Activated B cell treated with CpG ODN at 0.5 μM for 24 hours (primary cell): ENCODE measurements at places on chromosomes 3 and 15.

- H3K27ac ChIP-seq, result no peak overlapping the region
- peaks cover 15% of the 10 kb centered on the region for H3K36me3 ChIP-seq
- DNase-seq, result no peak
- no peak overlapping the region for H3K4me3 ChIP-seq
These were observed 11.8 kb downstream of the KPNA1 start for GRCh38 chr3:122502941-122503340.

- H3K4me3 ChIP-seq, result no peak overlapping the region
- H3K4me1 ChIP-seq, result no peaks in the 10 kb centered on the region
- no peak overlapping the region for H3K27ac ChIP-seq
- no peaks in the 10 kb centered on the region for H3K36me3 ChIP-seq
- DNase-seq, result no peak
These were observed 25.3 kb upstream of the ARHGEF26 start for GRCh38 chr3:154095832-154096421.

DNA sequence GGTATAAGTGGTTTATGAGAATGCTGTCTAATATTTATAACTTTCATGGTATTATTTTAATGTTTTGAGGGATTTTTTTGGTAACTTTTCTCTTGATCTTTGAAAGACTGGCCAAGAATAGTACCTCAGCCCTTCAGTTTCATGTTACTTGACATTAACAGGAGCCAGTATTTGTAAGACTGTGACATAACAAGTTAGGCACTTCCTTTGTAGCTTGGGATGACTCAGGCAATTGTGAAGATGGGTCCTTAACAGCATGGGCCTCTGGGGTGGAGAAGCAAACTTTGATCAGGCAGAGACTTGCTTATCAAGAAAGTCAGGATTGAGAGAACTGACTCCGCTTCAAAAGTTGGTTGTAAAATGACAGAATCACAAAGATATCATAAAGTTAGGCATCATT lies 9.5 kb downstream of the LRRC49 start:
- no peak overlapping the region for H3K27ac ChIP-seq
- H3K36me3 ChIP-seq, result no peaks in the 10 kb centered on the region
- H3K4me1 ChIP-seq, result no peaks in the 10 kb centered on the region
- no peak for DNase-seq

DNA sequence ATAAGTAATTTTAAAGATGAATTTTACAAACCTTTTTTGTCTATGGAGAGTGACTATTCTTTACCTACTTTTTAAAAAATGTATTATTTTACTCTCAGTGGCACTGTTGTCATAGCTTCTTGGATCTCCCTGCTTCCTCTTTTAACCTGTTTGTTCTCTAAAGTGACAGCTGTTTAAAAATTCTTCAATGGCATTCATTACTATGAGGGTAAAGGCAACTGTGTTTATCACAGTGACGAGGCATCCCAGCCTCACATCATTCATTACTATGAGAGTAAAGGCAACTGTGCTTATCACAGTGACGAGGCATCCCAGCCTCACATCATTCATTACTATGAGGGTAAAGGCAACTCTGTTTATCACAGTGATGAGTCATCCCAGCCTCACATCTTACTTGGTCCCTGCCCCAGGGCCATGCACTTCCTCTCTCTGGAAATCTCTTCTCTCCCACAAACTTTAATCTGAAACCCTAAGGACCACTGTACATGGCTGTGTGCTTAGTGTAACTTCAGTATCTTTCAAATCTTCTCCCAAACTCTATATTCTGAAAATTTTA lies 101.7 kb upstream of the ZNF717 start:
- H3K4me1 ChIP-seq, result no peaks in the 10 kb centered on the region
- H3K36me3 ChIP-seq, result no peaks in the 10 kb centered on the region
- no peak for DNase-seq

DNA sequence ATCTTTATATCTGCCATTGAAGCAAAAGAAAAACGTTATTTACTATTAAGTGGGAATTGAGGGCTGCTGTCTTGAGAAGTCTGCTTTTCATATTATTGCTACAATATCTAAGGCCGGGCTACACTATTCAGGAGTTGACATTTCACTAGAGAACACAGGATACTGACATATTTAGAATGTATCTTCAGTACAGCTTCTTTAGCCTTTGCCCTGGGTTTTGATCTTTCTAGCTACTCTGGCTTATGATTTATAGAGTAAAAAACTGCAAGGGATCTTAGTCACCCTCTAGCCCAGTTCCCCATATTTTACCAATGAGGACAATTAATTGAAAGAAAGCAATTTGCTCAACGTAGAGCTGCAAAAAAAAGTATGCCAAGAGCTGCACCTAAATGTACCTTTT lies 307.4 kb upstream of the DPPA4 start:
- no peaks in the 10 kb centered on the region for H3K27me3 ChIP-seq
- H3K27ac ChIP-seq, result no peak overlapping the region
- DNase-seq, result no peak
- H3K4me3 ChIP-seq, result no peak overlapping the region

GRCh38 chr15:40594429-40594836 lies 384 bp downstream of the KNL1 start:
- H3K27ac ChIP-seq, result peak overlapping the region; percentile 99
- H3K36me3 ChIP-seq, result peaks cover 11% of the 10 kb centered on the region
- peak overlapping the region; percentile 95 for H3K4me3 ChIP-seq
- peaks cover 2% of the 10 kb centered on the region for H3K27me3 ChIP-seq

DNA sequence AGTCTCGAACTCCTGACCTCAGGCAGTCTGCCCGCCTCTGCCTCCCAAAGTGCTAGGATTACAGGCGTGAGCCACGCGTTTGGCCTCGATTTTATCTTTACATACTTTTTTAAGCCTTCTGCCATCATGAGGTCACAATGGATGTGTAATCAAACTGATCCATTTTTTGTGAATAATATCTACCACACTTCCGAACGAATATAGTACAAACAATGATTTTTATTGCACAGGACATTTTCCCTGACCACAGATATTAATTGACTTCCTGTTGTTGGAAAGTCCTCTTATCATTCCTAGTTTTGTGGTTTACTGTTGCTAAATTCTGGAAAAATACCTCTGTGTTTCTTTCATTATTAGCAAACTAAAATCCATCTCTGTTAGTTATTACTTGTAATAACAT lies 68.9 kb downstream of the MINDY2 start:
- H3K4me1 ChIP-seq, result peaks cover 19% of the 10 kb centered on the region
- H3K27me3 ChIP-seq, result no peaks in the 10 kb centered on the region
- H3K36me3 ChIP-seq, result peaks cover 3% of the 10 kb centered on the region
- DNase-seq, result no peak
- H3K4me3 ChIP-seq, result no peak overlapping the region

DNA sequence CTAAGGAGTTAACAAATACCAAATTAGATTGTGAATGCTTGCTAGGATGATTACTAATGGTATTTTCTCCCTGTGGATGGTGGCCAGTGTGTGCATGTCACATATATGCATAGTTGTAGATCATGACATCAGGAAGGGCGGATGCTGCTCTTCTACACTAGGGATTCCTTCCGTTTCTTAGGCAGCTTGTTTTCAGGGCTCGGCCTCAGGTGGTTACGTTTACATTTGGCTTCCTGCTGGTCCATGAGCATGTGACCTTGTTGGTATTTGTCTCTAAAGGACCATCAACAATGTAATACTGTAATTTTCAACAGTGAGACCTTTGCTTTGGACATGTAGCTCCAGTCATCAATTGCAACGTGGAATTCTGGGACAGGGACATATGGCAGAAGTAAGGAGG lies 221.4 kb downstream of the NR1D2 start:
- no peaks in the 10 kb centered on the region for H3K27me3 ChIP-seq
- H3K27ac ChIP-seq, result no peak overlapping the region

DNA sequence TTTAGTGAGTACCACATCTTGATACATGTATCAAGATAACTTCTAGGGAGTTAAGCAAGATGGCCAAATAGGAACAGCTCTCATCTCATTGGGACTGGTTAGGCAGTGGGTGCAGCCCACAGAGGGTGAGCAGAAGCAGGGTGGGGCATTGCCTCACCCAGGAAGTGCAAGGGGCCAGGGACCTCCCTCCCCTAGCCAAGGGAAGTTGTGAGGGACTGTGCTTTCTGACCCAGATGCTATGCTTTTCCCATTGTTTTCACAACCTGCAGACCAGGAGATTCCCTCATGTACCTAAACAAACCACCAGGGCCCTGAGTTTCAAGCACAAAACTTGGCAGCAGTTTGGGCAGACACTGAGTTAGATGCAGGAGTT lies 665.0 kb upstream of the CBLB start:
- no peak for DNase-seq
- H3K4me3 ChIP-seq, result no peak overlapping the region
- H3K27me3 ChIP-seq, result peaks cover 2% of the 10 kb centered on the region
- H3K4me1 ChIP-seq, result peaks cover 17% of the 10 kb centered on the region
- H3K36me3 ChIP-seq, result no peaks in the 10 kb centered on the region
- H3K27ac ChIP-seq, result no peak overlapping the region

GRCh38 chr3:185153861-185154629 lies 1.2 kb upstream of the C3orf70 start:
- no peak for DNase-seq
- no peak overlapping the region for H3K4me3 ChIP-seq
- peaks cover 31% of the 10 kb centered on the region for H3K27me3 ChIP-seq
- H3K27ac ChIP-seq, result no peak overlapping the region
- peaks cover 6% of the 10 kb centered on the region for H3K4me1 ChIP-seq

GRCh38 chr3:45670991-45671390 lies 18.2 kb upstream of the SACM1L start:
- peaks cover 8% of the 10 kb centered on the region for H3K4me1 ChIP-seq
- no peaks in the 10 kb centered on the region for H3K27me3 ChIP-seq
- DNase-seq, result no peak
- peaks cover 90% of the 10 kb centered on the region for H3K36me3 ChIP-seq
- no peak overlapping the region for H3K27ac ChIP-seq

GRCh38 chr3:190554197-190554596 lies 40.3 kb downstream of the IL1RAP start:
- H3K36me3 ChIP-seq, result peaks cover 12% of the 10 kb centered on the region
- DNase-seq, result no peak
- H3K27me3 ChIP-seq, result no peaks in the 10 kb centered on the region
- H3K4me3 ChIP-seq, result no peak overlapping the region
- H3K27ac ChIP-seq, result no peak overlapping the region
